ENCODE measurements at places on chromosomes 2 and 18.

GRCh38 chr2:219476652-219477151, 22.0 kb upstream of the GMPPA start:
- DNase-seq: peak; percentile 24

- DNase-seq: no peak
These were observed 9.4 kb upstream of the PRLH start for GRCh38 chr2:237556773-237557632.

- DNase-seq: no peak
These were observed 40.4 kb downstream of the SH2D6 start for GRCh38 chr2:85458601-85459563.

- no peak for DNase-seq
These were observed 108.5 kb downstream of the SOCS6 start for GRCh38 chr18:70397259-70397925.

- no peak for DNase-seq
These were observed 19.6 kb upstream of the TEX44 start for GRCh38 chr2:231573096-231573495.

GRCh38 chr2:231387904-231388724, 7.4 kb upstream of the B3GNT7 start:
- no peak for DNase-seq

- no peak for DNase-seq
These were observed 114.3 kb downstream of the SPP2 start for GRCh38 chr2:234164493-234165413.

DNA sequence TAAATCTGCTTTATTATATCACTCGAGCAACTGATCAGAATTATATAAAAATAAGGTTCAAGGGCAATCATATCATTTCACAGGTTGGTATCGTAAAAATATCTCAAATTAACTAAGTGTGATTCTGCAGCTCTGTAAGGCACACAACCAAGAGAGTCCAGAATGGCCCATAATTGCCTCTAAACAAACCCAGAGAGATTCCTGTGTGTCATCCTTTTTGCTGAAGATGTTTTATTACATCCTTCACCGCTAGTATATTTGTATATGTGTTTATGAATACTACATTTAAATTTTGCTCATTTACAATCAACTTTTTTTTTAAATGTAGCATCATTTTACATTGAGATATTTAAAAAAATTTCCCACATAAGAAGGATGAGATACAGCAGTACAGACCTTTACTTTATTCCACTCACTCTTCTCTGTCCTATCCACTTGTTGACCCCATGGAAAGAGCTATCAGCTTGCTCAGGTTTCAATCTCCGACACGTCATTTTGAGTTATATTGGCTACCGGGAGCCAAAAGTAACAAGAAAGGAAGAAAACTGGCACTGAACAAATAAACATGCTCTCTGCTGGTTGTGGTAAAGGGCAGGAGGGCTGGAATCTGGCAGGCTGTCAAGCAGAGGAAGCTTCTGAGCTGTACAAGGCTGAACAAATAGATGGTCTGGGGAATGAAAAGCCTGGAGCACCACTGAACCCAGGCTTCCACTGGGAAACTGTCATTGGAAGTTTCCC, 23.1 kb downstream of the PLA2R1 start:
- no peak for DNase-seq

DNA sequence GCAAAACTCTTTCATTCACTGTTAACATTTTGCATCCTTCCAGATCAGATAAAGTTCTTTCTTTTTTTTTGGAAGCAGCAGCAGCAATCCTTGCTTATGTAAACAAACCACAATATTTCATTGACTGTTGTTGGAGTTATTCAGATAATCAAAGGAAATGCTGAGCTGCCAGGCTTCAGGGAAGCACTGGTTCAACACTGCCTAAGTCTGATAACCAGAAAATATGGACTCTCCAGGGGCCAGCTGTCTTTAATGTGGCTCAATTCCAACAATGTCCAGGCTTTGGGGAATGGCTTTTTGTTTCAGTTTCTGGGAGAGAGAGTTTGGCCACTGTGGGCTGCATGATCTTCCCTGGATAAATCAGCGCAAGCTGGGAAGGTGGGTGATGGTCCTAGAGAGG, 354.3 kb downstream of the AKAIN1 start:
- DNase-seq: no peak

All from cerebellar cortex (tissue), 1 donor.